ENCODE measurements at places on chromosomes 16 and 17. TPM values are rescaled to one million over a fixed set of nuclear protein-coding genes. Genes with fewer than 3 reads are reported as not detected.
A peak's percentile ranks its signal among the peaks of the same experiment; 100 is the strongest.

DNA sequence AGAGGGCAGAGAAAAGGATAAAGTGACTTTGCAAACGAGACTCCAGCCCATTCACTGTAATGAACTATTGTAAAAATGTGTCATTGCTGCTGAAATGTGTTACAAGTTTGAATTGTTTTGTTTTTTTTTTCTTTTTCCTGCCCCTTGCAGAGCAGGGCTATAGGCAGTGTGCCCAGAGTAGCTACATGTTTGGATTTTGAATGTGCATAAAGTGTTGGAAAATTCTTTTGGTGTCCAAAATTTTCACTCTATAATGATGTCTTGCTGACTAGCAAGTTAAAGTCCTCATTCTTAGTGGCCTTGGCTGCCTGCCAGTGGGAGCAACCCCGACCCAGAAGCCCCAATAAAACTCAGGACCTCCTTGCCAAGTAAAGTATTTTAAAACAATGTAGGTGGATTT lies 66.5 kb downstream of the IGF2BP1 start:
- H3K27me3 ChIP-seq: no peaks in the 10 kb centered on the region
- no peaks in the 10 kb centered on the region for H3K4me1 ChIP-seq
- no peaks in the 10 kb centered on the region for H3K36me3 ChIP-seq
- H3K27ac ChIP-seq: no peak overlapping the region

HOXB6 gene
- total RNA-seq: 0.83 TPM

CTRB1 gene
- not detected for total RNA-seq

NUPR1 gene
- 68.8 TPM for total RNA-seq

GRCh38 chr17:15091825-15092224 lies 173.3 kb downstream of the PMP22 start:
- no peaks in the 10 kb centered on the region for H3K36me3 ChIP-seq
- no peaks in the 10 kb centered on the region for H3K4me1 ChIP-seq
- no peak overlapping the region for H3K27ac ChIP-seq

DNA sequence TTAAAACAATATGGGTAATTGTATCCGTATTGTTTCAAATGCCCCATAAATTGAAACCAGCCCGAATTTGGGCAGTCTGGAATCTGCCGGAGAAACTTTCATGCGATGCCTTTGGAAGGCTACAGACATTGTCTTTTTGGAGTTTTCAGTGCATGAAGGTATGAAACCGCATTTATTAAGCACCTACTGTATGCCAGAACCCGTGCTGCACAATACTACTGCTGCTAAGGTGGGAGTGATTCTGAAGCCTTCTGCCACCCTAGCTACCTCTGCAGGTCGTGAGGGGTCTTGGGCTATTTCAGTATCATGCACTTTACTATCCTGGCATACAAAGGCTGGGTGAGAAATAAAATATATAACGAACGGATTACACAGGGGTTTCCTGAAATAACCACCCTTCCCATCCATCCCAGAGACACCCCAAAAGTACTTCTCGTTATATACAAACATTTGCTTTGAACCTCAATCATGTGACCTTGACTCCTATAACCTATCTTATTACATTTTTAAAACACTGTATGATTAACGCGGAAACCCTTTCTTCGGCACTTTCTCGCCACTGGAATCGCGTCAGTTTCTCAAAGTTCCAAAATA lies 1.0 kb upstream of the MSI2 start:
- H3K27me3 ChIP-seq: no peaks in the 10 kb centered on the region
- no peaks in the 10 kb centered on the region for H3K4me1 ChIP-seq
- DNase-seq: no peak
- peak overlapping the region; percentile 74 for H3K4me3 ChIP-seq

GNGT2 gene
- 1.3 TPM for total RNA-seq

GRCh38 chr17:20983359-20983637 lies 59.5 kb downstream of the USP22 start:
- no peak for DNase-seq
- no peak overlapping the region for H3K27ac ChIP-seq
- no peaks in the 10 kb centered on the region for H3K36me3 ChIP-seq
- no peak overlapping the region for H3K4me3 ChIP-seq
- no peaks in the 10 kb centered on the region for H3K4me1 ChIP-seq

DNA sequence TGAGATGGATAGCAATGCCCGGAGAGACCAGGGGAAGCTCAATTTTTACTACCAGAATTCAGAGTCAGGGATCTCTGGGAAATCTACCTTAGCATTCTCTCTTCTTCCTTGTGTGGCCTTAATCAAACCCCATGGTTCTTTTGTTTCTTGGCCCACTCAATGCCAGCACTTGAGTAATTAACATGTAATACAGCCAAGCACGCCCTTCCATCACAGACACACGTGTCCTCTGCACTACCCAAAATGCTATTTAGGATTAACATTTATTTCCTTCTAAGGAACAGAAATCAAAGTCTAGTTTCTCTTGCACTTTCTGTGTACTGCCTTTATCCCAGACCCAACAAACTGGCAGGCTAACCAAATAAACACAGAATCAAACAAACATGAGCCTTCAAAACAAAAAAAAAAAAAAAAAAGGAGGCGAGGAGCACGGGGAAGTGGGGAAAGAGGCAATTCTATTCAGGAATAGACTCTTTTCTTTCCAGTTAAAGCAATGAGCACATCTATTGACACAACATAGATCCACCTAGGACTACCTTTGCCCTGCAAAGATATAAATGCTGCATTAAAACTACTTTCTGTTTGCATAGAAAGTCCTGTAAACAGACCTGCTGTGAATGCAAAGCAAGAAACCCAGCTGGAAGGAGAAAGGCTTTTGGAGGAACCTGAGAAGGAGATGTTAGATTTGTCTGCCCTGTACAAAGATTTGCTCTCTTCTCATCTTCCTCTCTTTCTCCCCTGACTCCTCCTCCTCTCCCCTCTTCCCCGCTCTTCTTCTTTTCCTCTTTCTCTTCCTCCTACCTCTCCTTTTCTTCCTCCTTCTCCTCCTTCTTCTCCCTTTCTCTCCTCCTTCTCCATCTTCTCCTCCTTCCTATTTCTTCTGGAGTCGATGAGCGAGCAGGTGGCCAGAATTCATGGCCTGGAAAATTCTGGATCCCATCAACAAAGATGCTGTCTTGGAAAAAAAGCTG lies 294.4 kb downstream of the NPIPA8 start:
- H3K27me3 ChIP-seq: no peaks in the 10 kb centered on the region
- DNase-seq: no peak
- H3K4me3 ChIP-seq: no peak overlapping the region
- H3K36me3 ChIP-seq: no peaks in the 10 kb centered on the region

PIPOX gene
- 251 TPM for total RNA-seq

DNA sequence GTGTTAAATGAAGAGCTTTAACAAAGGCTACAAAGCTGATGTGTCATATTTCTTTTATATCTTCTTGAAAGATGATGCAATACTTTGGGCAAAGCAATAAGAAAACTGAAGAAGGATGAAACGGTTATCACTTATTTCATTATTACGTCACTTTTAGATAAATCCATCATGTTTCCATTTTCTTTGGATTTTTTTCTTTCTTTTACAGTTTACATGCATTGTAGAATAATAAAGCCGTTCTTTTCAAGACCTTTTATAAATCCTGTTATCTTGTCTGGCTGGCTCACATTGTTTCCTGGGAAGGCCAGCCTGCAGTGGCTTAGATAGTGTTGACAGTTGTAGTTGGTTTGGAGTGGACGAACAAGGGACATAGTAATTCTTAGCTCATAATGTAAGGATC lies 28.9 kb downstream of the TANC2 start:
- H3K4me1 ChIP-seq: no peaks in the 10 kb centered on the region
- no peak overlapping the region for H3K27ac ChIP-seq
- no peaks in the 10 kb centered on the region for H3K36me3 ChIP-seq
- no peak for DNase-seq

DNA sequence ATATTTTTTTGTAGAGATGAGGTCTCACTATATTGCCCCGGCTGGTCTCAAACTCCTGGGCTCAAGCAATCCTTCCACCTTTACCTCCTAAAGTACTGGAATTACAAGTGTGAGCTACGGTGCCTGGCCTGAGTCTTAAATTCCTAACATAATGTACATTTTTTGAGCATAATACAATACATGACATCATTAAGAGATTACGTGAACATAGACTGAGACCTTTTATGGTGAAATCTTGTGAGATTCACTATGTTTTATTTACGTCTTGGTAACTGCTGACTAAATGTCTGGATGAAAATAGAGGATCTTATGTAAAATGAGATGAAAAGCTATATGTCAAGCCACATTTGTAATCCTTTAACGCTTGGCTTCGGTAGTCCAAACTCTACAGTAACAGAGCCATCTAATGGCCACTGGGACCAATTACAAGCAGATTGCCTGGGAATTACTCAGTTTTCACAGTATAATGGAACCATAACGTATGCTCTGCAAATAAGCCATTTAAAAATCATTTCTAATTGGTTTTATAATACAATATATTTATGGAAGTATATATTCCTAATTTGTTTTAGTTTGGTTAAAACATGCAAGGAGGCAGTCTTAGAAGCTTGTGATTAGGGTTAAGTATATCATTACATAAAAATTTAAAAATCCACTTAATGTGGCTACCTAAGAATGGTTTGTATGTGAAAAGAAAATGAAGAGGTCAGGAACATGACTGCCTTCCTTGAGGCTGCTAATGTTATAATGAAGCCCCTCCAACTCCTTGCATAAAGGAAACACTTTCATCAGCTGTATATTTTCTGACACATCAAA lies 8.1 kb upstream of the EFCAB13 start:
- DNase-seq: no peak
- no peaks in the 10 kb centered on the region for H3K36me3 ChIP-seq
- H3K4me3 ChIP-seq: peak overlapping the region; percentile 17

DNA sequence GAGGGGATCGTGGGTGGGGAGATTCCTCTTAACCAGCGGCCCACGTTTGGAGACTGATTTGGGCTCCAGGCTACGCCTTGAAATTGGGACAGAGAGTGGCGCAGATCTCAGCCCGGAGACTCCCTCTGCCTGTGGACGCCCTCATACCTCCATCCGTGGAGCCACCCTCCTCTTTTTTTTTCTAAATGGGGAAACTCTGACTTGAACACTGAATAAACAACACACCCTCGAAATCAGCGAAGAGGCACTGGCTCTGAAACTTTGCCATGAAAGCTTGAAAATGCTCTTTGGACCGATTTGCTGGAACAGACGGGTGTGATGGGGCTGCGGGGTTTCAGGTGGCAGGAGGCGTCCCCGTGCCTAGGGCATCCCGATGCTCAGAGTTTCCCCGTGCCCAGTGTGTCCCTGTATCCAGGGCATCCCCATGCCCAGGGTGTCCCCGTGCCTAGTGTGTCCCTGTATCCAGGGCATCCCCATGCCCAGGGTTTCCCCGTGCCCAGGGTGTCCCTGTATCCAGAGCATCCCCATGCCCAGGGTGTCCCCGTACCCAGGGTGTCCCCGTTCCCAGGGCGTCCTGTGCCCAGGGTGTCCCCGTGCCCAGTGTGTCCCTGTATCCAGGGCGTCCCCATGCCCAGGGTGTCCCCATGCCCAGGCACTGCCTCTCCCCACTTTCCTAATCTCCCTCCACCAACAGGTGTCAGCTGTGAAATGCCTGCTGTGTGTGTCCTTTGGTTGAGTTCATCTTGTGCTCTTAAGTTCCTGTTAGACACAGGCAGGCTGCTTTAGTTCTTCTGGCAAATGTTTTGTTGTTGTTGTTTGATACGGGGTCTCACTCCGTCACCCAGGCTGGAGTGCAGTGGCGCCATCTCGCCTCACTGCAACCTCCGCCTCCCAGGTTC lies 187.0 kb downstream of the SEC14L1 start:
- H3K4me1 ChIP-seq: peaks cover 67% of the 10 kb centered on the region
- DNase-seq: peak; percentile 65
- peak overlapping the region; percentile 41 for H3K27ac ChIP-seq
- H3K27me3 ChIP-seq: no peaks in the 10 kb centered on the region
- H3K4me3 ChIP-seq: no peak overlapping the region

WFIKKN1 gene
- total RNA-seq: 0.66 TPM

DNA sequence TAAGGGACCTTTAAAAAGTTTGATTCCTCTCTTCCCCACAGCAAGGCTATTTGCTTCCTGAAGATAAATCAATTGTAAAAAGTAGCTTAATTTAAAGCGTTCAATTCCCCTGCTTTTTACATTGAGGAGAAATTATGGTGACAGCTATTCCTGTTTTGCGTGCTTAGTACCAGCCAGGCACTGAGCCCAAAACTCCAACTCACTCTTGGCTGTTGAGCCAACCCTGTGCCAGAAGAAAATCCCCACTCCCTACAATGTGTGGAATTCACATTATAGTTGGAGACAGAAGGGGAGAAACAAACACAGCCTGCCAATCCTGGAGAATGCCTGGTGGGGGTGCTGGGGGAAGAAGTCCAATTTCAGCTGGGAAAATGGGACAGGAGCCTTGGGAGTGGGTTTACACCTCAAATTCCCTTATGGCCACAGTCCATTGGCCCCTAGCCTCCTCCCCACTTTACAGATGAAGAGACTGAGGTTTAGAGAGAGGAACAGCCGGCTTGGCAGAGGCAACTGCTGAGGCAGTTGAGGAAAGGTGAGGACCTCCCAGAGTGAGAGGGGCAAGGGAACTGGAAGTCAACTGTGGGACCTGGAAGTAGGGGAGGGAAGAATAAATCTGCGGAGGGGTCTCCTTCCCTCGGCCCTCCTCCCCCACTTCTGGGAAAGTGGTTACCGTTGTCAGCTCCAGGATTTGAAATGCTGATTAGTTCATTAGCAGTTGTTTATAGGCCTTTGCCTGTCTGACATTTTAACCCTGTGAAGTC lies 26.1 kb downstream of the CDH1 start:
- DNase-seq: no peak
- no peaks in the 10 kb centered on the region for H3K36me3 ChIP-seq
- H3K4me1 ChIP-seq: no peaks in the 10 kb centered on the region
- no peak overlapping the region for H3K27ac ChIP-seq

DNA sequence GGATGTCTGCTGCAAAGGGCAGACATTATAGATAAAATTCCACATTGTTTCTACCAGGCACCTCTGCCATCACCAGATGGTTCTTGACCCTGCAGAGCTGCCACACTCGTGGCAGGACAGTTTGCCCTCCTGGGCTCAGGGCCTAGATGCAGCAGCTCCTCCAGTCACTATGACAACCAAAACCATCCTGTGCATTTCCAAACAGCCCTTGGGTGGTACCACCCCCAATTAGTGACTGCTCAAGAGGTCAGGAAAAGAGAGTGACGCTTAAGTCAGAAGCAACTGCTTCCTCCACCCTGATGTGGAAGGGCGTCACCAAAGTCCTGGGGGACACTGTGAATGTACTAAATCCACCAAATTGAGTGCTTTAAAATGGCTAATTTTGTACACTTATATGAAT lies 109.2 kb downstream of the C16orf95 start:
- H3K27me3 ChIP-seq: no peaks in the 10 kb centered on the region
- no peak overlapping the region for H3K27ac ChIP-seq
- no peaks in the 10 kb centered on the region for H3K36me3 ChIP-seq
- H3K4me3 ChIP-seq: no peak overlapping the region

DNA sequence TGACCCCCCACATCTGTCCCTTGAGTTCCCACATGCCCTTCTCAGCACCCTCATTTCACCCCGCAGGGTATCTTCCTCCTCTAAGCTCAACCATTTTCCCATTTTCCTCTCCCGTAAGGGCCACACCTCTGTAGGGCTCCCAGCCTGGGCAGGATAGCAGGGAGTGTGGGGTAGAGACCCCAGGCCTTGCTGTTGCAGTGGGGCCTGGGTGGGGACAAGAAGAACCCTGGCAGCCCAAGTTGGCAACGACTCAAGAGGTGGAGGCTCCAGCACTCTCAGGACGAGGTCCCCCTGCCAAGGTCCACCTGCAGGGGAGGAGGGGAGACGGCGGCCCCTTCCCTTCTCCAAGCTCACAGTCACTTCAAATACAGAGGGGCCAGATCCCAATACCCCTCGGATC lies 2.0 kb upstream of the TMEM92 start:
- peak; percentile 44 for DNase-seq
- no peaks in the 10 kb centered on the region for H3K27me3 ChIP-seq
- no peak overlapping the region for H3K27ac ChIP-seq

Measured in right lobe of liver (tissue), 6 donors.